ENCODE measurements at places on chromosomes 7 and 10.

DNA sequence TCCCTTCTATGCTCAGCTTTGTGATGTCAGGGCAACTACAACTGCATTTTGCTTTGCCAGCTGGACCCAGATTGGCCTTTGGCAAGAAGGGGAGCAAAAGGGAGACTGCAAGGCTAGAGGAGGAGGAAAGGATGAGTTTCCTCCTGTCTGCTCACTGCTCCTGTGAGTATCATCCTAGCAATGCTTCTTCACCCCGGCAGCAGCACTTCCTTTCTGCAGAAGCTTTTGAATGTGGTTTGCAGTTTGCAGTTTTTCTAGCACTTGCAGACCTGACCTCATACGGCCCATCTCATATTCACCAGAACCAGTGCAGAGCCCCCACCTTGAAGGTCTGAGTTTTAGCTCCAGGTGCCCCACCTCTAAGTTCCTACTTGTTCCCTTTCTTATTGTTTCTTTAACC is 14.8 kb downstream of the C7orf33 start:
- no peak for DNase-seq

GRCh38 chr7:158655931-158656441 is 48.6 kb downstream of the NCAPG2 start:
- peak; percentile 66 for DNase-seq

DNA sequence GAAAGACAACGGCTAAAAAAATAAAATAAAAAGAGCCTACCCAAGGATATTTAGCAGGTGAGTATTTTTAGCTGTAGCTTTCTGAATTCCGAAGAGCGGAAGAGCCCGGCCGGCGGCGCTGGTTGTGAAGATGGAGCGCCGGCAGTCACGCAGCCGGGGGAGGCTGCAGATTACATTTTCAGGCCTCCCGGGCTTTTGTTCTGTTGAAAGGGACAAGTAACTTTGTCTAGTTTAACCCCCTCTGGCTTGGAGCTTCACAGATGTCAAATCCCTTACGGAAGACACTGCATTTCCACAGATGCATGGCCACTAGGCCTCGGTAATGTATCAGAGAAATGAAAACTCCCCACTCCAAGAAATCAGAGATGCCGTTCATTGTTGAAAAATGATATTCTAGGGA is 497.6 kb upstream of the MKI67 start:
- DNase-seq, result no peak

DNA sequence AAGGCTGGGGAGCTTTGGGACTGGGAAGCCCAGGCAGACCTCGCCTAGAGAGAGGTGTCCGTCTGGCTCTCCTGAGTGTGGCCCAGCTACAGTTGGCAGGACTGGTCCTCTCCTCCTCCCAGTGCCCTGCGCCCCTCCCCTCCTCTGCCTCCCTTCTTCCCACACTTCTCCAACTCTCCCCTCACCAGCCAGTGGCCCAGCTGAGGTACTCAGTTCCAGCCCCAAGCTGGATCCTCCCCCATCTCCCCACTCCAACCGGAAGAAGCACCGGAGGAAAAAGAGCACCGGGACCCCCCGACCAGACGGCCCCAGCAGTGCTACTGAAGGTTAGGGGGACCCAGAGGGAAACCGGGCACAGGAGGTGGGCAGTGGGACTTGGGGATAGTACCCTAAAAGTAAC is 27.7 kb downstream of the GBX1 start:
- no peak for DNase-seq

DNA sequence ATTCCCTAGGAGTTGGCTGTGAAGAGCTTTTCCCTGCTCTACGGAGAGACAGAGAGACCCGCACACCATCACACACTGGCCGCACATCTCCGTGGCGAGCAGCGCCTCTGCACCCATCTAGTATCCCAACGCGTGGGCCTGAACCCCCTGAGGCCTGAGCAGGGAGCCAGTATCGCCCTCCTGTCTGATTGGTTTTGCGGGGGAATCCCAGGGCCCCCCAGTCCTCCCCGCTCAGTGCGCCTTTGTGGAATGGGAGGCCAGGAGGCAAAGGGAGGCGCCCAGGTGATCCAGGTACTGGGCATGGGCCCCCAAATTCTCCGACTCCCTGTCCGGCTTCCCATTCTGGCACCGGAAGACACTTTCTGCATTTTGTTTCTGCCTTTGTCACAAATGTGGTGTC is 344.3 kb downstream of the GLRX3 start:
- DNase-seq, result no peak

DNA sequence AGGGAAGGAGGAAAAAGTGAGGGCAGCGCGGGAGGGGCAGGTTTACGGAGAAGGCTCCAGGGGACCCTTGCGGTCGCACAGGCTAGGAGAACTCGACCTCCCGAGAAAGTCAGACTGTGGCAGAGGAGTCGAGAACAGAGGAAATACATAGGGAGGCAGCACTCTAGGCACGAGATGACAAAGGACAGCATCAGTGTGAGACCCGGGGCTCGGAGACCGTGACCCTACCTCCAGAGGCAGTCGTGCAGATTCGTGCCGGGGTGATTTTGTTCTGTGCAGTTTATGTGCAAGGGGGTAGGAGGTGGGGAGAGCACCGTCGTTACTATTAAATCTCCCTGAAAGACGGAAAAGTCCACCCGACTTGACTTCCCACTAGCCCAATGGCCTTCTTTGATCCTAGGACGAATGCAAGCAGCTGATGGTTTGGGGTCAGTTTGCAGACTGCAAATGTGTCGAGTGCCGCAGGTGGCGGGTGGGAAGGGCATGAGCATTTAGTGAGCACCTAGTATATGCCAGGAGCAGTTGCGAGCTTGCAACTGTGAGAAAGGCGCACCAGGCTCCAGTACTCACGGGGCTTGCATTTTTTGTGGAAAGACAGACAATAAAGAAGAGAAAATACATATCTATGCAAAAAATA is 674 bp upstream of the OSBPL3 start:
- DNase-seq, result peak; percentile 32
